ENCODE measurements at places on chromosomes 4 and X. TPM values are rescaled to one million over a fixed set of nuclear protein-coding genes. Genes with fewer than 3 reads are reported as not detected.

Gene ZNF732
- 0.97 TPM for total RNA-seq

Gene MAGEB3
- total RNA-seq, result not detected

Gene CT83
- total RNA-seq, result not detected

Gene HNRNPDL
- 250 TPM for total RNA-seq

Gene PABPC5
- 1.2 TPM for total RNA-seq

Gene PCSK1N
- not detected for total RNA-seq

Gene NWD2
- not detected for total RNA-seq

Gene P2RY10
- total RNA-seq, result not detected

Gene TMEM144
- total RNA-seq, result 2.9 TPM

Gene EVC
- total RNA-seq, result 12.0 TPM

Gene GASK1B
- total RNA-seq, result 95.3 TPM

Gene SPP1
- 1.4 TPM for total RNA-seq

Gene GSX2
- total RNA-seq, result not detected
